T-helper 1 cell (primary cell): ENCODE measurements at places on chromosomes 1 and 21.
A peak's percentile ranks its signal among the peaks of the same experiment; 100 is the strongest.

GRCh38 chr1:214086945-214087344 lies 99.2 kb downstream of the PROX1 start:
- DNase-seq = no peak

- DNase-seq = no peak
These were observed 178.6 kb downstream of the GPR52 start for GRCh38 chr1:174626031-174627025.

DNA sequence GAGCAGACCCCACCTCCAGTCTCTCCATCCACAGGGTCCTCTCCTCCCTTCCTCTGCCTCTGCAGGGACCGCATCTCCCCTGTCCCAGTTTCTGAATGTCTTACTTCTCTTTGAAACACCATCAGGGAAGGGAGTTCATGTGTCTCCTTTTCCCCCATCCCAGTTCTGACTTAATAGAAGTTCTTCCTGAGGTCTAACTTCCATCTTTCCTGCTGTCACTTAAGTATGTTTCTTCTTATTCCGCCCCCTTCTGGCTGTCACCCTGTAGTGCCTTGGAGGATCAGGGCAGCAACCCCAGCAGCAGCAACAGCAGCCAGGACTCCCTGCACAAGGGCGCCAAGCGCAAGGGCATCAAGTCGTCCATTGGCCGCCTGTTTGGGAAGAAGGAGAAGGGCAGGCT lies 29.3 kb downstream of the MYOG start:
- no peak for DNase-seq

- DNase-seq = peak; percentile 8
These were observed 34.6 kb downstream of the NRDC start for GRCh38 chr1:51843948-51844347.

GRCh38 chr1:82517586-82517985 lies 716.9 kb downstream of the ADGRL2 start:
- no peak for DNase-seq

- no peak for DNase-seq
These were observed 158.1 kb downstream of the RUNX1 start for GRCh38 chr21:34890724-34891612.

DNA sequence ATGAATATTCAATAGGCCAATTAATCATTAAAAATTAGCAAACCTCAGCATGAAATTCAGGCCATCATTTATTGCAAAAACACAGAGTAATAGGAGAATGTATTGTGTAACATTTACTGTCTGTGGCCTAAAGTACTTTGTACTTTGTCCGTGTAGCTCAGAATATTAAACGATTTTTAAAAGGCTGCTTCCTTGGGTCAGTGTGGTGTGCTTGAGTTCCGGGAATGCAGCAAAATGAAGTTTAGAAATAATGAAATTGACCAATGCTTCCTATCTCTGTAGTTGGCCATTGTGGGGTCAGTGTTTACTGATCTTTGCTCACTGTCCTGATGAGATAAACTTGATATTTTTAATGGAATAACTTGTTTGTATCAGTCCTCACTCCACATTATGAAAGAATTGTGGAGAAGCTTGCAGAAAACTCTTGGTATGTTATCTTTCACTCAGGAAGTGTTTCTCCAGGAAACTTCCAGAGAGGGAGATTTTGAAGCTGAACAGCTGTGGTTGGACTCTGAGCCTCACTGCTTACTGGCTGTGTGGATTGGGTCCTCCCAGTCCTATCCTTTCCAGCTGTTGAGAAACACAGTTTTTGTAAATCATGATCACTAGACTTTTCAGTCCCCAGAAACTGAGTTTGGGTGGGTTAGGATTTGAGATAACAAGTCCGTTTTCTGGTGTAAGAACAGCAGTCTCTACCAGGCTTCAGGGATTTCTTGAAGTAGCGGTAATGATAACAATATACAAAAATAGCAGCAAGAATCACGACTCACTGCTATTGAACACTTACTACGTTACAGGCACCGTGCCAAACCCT lies 19.2 kb upstream of the MTARC1 start:
- no peak for DNase-seq

- no peak for DNase-seq
These were observed 686.5 kb upstream of the ADGRL2 start for GRCh38 chr1:81114191-81114590.

DNA sequence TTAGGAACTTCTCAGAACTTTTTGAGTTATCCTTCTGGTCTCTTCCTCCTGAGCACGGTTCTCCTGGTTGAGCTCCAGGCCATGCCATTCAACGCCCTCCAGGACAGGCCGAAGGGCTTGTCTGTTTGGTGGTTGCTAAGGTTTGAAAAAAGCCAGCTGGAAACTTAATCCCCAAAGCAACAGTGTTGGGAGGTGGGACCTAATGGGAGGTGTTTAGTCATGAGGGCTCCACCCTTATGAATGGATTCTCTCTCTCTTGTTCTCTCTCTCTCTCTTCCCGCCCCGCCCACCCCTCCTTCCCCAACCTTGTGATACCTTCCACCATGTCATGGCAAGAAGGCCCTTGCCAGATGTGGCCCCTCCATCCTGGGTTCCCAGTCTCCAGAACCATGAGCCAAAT lies 829 bp downstream of the KCNE1 start:
- DNase-seq = no peak

GRCh38 chr1:43541721-43542401 lies 11.2 kb downstream of the PTPRF start:
- no peak for DNase-seq

- no peak for DNase-seq
These were observed at the start of gene VCAM1 for GRCh38 chr1:100719490-100719889. Gene VCAM1 (plus strand): TSS chr1:100719742. CDS start chr1:100719861, 119 bp downstream.

DNA sequence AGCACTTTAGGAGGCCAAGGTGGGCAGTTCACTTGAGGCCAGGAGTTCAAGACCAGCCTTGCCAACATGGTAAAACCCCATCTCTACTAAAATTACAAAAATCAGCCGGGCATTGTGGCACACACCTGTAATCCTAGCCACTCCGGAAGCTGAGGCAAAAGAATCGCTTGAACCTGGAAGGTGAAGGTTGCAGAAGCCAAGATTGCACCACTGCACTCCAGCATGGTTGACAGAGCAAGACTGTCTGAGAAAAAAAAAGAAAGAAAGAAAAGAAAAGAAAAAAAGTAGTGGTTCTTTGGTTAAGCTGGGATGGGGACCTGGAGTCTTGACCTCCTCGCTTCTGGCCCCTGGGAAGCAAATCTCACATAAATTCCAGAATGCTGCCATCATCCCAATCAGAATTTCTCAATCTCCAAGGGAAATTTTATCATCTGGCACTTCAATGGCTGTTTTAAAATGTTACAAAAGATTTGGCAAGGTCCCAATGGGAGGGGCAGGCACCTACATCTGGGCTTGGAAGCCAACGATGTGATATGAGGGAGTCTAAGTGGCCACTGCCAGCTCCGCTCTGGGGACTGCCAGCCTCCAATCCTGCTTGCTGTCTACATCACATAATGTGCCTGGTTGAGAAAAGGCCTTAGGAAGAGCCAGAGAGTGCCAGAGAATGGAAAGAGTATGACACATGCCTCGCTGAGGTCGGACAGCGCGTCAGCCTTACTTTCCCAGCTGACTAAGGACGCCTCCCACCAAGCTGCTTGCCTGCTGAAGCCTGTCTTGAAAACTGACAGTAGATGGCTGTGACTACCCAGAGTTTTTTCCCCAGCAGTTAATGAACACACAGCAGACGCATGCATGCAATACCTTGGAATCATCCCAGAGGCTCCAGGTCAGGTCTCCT lies 42.1 kb upstream of the SRP9 start:
- DNase-seq = no peak

DNA sequence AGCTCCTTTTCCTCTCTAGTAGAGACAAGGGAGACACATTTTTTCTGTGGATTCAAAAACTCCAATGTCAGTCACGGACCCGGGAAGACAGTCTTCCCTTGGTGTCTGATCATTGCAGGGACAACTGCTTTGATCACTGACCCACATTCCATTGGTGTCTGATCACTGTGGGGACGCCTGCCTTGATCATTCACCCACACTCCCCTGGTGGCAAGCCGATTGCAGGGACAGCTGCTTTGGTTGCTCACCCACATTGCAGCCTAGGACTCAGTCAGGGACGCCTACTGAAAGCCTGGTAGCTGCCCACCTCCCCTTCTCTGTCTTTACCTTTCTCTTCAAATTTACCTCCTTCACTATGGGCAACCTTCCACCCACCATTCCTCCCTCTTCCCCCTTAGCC lies 206.6 kb upstream of the DUSP10 start:
- DNase-seq = no peak

- DNase-seq = peak; percentile 75
These were observed 48.1 kb downstream of the AHDC1 start for GRCh38 chr1:27555700-27556424.

DNA sequence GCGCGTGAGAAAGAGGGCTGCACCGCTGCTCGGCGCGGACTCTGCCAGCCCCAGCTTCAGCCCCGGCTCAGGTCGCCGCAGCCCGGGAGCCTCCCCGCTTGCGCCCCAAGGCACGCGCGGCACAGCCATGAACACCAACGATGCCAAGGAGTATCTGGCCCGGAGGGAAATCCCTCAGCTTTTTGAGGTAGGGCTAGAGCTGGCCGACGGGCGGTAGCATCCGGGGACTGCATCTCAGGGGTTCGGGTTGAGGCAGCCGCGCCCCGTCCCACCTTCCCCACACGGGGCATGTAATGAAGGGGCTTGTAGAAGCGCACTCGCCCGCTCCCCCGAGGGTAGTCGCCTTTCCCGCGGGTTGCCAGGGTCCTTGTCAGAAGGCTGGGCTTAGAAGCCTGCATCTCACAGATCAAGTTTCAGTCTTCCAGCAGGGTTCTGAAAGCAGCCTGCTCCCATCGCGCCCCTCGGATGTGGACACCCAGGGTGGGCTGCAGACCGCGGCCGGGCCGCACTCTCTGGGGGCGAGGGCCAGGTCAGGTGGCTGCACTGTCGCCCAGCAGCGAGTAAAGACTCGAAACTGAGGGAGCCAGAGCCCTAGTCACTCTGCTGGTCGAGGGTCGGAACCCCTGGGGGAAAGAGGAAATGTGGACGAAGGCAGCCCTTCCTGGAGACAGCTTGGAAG lies 507 bp downstream of the AK5 start:
- peak; percentile 12 for DNase-seq

GRCh38 chr1:36068866-36069265 lies 15.0 kb upstream of the TEKT2 start:
- no peak for DNase-seq

GRCh38 chr1:96973605-96974004 lies 252.0 kb downstream of the PTBP2 start:
- no peak for DNase-seq

- DNase-seq = no peak
These were observed 470.4 kb upstream of the B3GALT2 start for GRCh38 chr1:193656841-193657240.

GRCh38 chr21:29151931-29152330 lies 21.5 kb downstream of the MAP3K7CL start:
- no peak for DNase-seq

DNA sequence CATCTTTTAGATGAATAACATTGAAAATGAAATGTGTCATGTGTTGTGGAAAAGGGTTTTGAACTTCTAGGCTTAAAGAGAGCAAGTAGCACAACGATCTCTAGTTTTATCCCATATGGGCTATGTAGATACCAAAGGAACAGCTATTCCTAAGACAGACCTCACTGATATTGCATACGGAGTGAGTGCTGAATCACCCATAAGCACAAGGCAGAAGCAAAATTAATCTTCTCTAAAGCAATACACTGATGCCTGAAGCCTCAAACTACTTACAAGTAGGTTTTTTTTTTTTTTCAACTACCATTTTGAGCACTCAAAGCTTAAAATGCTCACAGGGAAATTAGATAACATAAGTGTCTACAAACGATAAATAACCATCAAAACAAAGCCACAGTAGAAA lies 5.0 kb upstream of the KMO start:
- DNase-seq = no peak

DNA sequence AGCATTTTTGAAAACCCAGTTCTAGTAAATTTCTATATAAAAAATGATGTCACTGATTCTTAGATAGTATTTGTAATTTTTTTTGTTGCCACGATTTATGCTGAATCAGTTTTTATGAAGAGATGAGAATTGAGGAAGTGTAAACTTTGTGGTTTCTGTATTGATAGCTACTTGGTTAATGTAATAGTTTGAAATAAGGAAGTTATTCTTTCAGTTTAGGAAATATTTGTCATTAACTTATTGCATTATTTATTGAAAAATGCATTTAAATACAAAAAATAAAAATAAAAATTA lies 97.8 kb downstream of the ZFYVE9 start:
- DNase-seq = no peak

GRCh38 chr1:64348961-64349648 lies 120.8 kb upstream of the CACHD1 start:
- DNase-seq = no peak

- DNase-seq = peak; percentile 83
These were observed 7.4 kb downstream of the EFNA4 start for GRCh38 chr1:155070721-155071569.

DNA sequence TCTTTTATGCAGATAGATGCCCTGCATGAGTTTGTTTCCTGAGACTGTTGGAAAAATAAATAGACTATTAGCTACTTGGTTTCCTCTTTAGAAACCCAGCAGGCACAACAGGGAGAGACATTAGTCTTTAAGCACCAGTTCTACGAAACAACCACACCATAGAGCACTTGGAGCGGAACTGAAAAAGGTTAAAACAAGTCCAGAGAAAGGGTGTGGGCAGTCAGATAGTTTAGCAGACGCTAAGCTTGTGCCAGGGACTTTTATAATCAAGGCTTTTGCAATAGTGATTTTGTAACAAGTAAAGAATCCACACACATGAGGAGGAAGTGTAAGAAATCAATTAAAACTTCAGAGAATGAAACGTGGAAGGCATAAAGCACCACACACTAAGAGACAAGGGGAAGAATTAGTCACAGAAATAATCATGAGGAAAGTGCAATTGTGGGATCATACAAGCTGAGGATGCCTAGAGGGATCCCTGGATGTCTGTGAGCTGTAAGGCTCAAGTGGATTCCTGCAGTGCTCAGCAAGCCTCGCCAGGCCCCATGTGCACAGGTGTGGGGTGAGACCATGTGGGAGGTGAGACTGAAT lies 37.8 kb upstream of the TLR5 start:
- DNase-seq = no peak

GRCh38 chr1:147185432-147185831 lies 13.2 kb upstream of the PRKAB2 start:
- DNase-seq = no peak

- DNase-seq = no peak
These were observed 120.8 kb downstream of the GABPA start for GRCh38 chr21:25855576-25855975.

- no peak for DNase-seq
These were observed 3.2 kb downstream of the MYBPH start for GRCh38 chr1:203172184-203173010.

- no peak for DNase-seq
These were observed 13.1 kb downstream of the NR5A2 start for GRCh38 chr1:200040481-200041138.
